Stimulated activated CD4-positive, alpha-beta T cell treated with anti-CD3 and anti-CD28 coated beads, Interleukin-1b, Interleukin-23, amount 100 ng/mL, for 1 hour (primary cell): ENCODE measurements at places on chromosomes 12 and 14.

- DNase-seq = peak; percentile 2
Measured at GRCh38 chr14:49972823-49973222, 79.9 kb downstream of the ARF6 start.

DNA sequence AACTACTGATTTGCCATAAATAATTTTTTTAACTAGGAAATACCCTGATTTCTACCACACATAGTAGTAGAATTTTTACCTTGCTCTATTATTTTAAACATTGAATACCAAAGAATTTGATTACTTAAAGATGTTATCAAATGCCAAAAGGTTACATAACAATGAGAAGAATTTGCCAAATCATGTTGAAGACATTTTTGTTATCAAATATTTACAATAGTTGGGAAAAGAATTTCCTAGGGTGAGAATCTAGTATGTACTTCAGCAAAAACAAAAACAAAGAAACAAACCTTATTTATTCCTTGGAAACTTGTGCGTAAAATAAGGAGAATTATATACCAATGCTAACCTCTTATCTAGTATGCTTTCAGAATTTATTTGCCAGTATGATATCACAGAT is 107.2 kb downstream of the SCAF11 start:
- no peak for DNase-seq

DNA sequence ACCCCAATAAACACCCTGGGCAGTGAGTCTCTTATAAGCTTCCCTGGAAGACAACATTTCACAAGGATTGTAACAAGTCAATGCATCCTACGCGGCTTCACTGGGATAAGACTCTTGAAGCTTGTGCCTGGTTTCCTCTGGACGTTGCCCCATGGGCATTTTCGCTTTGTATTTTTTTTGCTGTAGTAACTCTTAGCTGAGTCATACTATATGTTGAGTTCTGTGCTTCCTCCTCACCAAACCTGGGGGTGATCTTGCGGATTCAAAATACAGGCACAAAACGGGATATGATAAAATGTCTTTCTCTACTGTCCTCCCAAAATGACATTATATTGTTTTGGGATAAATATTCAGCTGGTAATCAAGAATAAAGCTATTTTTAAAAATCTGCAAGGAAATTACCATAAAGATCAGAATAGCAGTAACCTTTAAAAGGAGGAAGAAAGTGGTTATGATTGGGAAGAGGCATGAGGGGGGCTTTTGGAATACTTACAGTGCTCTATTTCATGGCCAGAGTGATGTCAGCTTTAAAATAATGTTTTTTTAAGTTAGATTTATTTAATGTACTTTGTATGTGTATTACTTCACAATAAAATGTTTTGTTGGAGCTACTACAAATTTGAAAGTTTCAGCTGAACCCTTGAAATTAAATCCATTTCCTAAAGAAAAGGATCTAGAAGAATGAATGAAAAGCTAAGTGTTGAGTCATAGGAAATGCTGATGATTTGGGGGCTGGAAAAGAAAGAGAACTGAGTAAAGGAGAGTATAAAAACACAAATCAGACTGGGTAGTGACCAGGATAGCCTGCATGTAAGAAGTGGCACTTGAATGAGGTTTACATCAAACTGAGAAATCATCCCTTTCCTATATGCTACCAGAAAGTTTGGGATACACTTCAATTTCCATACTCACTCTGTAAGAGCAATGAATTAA is 14.7 kb downstream of the BTBD7 start:
- no peak for DNase-seq

DNA sequence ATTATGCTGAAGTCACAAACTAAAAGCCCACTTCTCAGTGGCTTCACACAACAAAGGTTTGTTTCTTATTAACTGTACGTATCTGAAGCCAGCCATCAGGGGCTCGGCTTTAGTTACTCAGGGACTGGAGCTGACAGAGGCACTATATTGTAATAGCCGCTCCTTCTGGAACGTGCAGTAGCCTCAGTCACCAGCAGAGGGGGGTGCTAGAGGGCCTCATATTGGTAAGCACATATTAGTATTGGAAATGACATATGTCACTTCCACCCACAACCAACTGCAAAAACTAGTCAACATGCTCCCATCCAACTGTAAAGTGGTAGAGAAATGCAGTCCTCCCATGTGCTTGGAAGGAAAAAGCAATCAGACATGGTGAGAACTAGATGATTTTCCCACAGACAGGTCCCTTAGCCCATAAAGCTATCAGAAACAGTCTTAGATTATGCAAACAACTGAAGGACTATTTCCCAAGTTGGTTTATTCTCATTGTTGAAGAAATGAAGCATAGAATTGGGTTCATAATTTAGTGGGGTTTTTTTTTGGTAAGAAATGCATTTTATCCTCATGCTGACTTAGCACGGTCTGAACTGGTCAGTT is 183.6 kb upstream of the G2E3 start:
- no peak for DNase-seq

DNA sequence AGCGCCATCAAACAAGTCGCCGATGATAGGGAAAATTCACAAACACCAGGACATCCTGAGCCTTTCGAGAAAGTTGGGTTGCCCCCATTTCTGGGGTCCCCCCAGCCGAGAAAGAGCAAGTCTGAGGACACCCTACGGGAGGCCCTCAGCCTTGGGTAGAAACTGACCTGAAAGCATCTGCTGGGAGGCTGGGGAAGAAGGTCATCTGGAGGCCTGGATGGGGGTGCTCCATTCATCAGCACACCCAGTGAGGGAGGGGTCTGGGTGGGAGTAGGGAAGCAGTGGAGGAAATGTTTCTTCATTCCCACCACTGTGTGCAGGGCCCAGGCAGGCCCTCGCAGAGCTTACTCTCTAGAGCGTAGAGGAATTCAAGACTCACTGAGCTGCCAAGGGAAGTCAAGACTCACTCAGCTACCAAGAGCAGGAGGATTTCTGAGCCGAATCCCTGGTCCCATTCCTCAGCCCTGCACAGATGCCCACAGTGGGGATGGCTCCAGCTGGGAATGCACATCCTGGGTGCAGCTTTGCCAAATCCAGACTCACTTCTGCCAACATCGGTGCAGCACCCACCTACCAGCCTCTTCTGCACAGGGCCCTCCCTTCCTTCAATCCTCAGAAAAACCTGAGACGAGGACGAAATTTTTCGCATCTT is 38.1 kb downstream of the DIO3 start:
- DNase-seq = no peak

DNA sequence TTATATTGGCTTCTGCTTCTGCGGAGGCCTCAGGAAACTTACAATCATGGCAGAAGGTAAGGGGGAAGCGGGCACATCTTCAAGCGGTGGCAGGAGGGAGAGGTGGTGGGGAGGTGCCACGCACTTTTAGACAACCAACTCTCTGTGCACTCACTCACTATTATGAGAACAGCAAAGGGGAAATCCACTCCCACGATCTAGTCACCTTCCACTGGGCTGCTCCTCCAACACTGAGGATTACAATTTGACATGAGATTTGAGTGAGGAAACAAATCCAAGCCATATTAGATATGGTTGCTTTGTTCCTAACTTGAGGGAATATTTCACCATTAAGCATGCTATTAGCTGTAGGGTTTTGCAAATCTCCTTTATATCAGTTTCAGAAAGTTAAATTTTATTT is 80.3 kb downstream of the UNC79 start:
- no peak for DNase-seq

- DNase-seq = no peak
Measured at GRCh38 chr12:7289743-7290142, 14.1 kb upstream of the ACSM4 start.

DNA sequence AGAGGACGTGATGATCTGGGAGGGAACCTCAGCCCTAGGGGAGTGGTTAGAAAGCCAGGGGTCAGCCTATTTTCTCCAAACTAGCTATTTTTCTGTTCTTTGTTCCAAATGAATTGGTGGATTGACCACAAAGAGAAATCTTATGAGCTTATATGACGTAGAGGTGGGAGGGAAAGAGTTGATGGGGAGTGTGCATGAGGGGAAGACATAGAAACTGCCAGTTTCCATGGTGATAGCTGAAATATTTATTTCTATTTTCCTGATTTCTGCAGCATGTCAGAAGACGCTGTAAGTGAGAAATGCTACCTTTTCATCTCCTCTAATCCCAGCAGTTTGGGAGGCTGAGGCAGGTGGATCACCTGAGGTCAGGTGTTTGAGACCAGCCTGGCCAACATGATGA is 51.4 kb upstream of the CISTR start:
- no peak for DNase-seq

- no peak for DNase-seq
Measured at GRCh38 chr12:1474574-1475153, 119.7 kb downstream of the FBXL14 start.

DNA sequence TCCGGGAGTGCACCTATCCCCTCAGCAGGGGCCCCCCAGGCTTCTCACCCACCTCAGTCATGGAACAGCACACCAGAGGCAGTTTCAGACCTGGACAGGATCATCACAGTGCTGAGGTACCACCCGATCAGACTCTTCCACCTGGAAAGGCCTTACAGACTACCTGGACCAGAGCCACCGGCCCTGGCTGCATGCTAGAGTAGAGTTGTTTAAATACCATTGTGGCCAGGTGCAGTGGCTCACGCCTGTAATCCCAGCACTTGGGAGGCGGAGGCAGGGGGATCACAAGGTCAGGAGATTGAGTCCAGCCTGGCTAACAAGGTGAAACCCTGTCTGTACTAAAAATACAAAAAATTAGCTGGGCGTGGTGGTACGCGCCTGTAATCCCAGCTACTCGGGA is 61.5 kb downstream of the TSPAN11 start:
- no peak for DNase-seq

DNA sequence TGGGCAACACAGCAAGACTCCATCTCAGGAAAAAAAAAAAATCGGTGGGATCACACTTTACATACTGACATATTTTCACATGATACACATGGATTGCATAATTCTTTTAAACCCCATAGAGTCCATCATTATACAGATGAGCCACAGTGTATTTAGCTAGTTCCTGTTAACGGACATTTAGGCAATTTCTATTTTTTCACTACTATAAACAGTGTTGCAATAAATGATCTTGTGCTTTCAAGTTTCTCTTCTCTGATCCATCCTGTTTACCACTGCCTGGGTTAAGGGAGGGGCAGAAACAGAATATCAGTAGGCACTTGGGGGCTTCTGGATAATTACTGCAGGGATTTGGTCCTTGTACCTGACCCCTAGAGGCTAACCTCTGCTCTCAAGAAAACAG is 43.4 kb upstream of the SPTLC2 start:
- no peak for DNase-seq

DNA sequence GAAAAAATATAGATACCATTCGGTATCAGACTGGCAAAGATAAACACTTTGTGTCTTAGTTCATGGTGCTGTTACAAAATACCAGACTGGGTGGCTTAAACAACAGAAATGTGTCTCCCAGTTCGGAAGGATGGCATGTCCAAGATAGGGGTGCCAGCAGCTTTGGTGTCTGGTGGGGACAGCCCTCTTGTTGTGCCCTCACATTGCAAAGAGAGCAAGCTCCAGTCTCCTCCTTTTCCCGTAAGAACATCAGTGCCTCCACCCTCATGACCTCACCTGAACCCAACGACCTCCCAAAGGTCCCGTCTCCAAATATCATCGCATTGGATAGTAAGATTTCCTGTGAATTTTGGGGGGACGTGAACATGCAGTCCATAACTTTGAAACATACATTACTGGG is 12.4 kb downstream of the ZBTB42 start:
- DNase-seq = no peak

GRCh38 chr12:63915105-63915800 is 70.8 kb downstream of the SRGAP1 start:
- DNase-seq = no peak

GRCh38 chr12:8844665-8845064 is 22.2 kb downstream of the A2ML1 start:
- no peak for DNase-seq

DNA sequence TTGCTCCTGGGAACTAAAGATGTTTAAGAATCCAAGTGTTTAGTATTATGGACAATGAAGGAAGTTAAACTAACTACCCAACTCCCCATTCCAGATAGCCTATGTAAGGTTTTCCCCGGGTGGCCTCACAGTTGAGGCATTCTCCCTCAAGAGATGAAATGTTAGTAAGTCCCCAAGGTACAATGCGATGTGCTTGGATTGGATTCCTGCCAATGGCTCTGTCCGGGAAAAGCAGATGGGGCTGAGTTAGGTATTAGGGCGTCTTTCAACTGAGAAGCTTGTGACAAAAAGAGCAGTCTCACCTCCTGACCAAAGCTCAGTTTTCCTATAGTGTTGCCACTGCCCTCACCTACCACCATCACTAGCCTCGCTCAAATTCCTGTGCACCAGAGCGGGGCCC is 64.8 kb upstream of the E2F7 start:
- DNase-seq = no peak

DNA sequence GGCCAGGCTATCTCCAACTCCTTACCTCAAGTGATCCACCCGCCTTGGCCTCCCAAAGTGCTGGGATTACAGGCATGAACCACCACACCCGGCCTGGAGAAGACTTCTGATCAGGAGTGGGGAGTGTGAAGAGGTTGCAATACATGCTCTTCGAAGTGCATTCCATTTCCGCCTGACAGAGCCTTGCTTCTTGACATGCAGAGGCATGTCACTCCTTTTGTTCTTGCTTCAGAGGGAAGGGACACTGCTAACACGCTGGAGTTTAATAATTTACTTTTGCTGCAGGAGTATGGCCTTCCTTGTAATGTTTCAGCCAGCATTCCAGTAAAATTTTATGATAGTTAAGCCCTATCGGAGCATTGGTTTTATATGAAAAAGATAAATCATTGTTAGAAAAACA is 74.9 kb downstream of the SLC25A47 start:
- no peak for DNase-seq

DNA sequence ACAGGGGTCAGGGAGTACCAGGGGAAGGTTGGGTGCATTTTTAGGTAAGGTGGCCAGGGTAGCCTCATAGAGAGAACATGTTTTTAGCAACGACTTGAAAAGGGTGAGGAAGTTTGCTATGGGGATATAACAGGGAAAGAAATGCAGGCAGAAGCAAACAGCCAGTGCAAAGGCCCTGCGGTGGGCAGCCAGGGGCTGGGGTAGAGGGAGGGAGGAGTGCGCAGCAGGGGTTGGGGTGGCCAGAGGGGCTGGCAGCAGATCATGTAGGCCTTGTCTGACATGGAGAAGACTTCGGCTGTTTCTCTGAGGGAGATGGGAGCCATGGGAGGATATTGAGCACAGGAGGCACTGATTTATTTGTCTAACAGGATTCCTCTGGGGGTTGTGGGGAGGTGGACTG is 242.5 kb downstream of the RBM19 start:
- no peak for DNase-seq

DNA sequence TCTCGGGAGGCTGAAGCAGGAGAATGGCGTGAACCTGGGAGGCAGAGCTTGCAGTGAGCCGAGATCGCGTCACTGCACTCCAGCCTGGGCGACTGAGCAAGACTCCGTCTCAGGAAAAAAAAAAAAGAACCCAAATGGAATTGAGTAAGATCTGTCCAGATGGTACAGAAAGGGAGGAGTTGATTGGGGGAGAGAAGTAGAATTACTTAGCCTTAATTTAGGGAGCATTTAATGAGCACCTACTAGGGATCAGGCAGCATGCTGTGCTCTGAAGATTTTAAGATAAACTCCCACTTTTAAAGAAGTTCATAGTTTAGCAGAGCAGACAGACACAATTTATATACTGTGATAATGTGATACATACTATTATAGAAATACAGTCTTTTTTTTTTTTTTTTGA is 4.5 kb downstream of the RAB5B start:
- no peak for DNase-seq

- no peak for DNase-seq
Measured at GRCh38 chr14:55028066-55028465, 1.0 kb downstream of the SOCS4 start.

- DNase-seq = no peak
Measured at GRCh38 chr14:105478398-105479251, 4.0 kb downstream of the CRIP2 start.

GRCh38 chr14:98368916-98369315 is 903.1 kb downstream of the BCL11B start:
- DNase-seq = no peak
